ENCODE measurements at places on chromosomes 5 and 9.

- DNase-seq = no peak
These were observed 46.1 kb downstream of the RASGRF2 start for GRCh38 chr5:81006231-81006630.

- no peak for DNase-seq
These were observed 49.2 kb upstream of the CPLX2 start for GRCh38 chr5:175822225-175822624.

GRCh38 chr5:72673623-72674022, 142.8 kb upstream of the TNPO1 start:
- DNase-seq = no peak

- no peak for DNase-seq
These were observed 14.3 kb upstream of the GPX3 start for GRCh38 chr5:151005950-151006576.

- DNase-seq = no peak
These were observed 26.6 kb upstream of the CRB2 start for GRCh38 chr9:123329329-123329955.

GRCh38 chr9:101527066-101527465, 6.6 kb upstream of the RNF20 start:
- DNase-seq = no peak

DNA sequence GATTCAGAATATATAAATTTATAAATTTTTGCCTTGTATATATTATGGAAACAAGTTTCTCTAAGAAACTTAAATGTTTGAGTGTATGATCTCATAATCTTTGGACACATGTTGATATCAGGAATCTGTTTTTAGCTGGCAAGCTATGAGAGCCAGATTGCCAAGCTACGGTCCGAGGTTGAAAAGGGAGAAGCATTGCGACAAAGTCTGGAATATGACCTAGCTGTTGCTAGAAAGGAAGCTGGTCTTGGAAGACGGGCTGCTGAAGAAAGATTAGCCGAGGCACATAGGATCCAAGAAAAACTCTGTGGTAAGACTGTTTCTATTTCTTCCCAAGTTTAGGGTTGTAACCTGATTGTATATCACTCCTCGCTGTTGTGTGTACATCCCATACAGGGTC, 25.9 kb downstream of the CCDC171 start:
- no peak for DNase-seq

GRCh38 chr5:34550247-34550646, 105.9 kb upstream of the RAI14 start:
- DNase-seq = no peak

GRCh38 chr9:26870292-26870691, 22.3 kb downstream of the CAAP1 start:
- DNase-seq = no peak

GRCh38 chr9:127058011-127058644, 64.3 kb downstream of the ANGPTL2 start:
- no peak for DNase-seq

GRCh38 chr5:100546001-100546400, 10.8 kb downstream of the FAM174A start:
- DNase-seq = no peak

DNA sequence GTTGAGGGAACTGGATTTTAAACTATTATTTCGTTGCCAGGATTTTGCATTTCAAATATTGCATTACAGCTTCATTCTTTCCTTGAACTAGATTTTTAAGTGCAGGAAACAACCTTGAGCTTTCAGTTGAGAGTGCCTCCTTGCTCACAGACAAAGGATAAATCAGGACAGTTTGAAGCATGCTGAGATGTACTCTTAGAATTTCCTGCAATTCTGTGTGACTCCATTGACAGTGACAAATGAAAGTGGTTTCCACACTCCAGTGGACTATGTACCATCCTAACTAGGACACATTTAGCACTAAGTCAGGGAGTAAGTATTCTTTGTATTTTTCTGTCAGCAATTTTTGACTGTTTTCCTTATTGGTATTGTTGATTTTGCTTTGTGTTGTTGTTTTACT, 100.0 kb upstream of the PLCXD3 start:
- no peak for DNase-seq

GRCh38 chr9:27339661-27340284, 42.8 kb upstream of the EQTN start:
- no peak for DNase-seq

GRCh38 chr9:127505396-127506116, 54.2 kb downstream of the LRSAM1 start:
- DNase-seq = no peak

GRCh38 chr9:128505414-128505765, 871 bp downstream of the GLE1 start:
- no peak for DNase-seq

DNA sequence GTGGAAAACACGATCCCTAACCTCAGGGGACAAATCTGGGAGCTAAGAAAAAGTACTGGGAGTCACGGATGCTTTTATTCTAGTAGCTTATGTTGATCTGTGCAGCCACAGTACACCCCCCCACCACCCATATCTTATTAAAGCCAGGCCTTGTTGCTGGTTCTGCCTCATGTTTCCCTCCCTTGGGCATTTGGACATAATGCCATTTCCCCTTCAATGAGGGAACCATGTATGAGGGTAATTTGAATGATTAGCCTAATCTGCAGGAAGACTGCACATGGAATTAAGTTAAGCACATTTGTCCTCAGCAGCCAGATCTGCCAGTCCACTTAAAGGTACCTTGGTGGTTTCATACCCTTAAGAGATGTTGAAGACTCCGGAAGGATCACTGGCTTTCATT, 102.0 kb downstream of the ARHGAP26 start:
- DNase-seq = no peak

- no peak for DNase-seq
These were observed 135.7 kb upstream of the PHYKPL start for GRCh38 chr5:178368274-178368673.

DNA sequence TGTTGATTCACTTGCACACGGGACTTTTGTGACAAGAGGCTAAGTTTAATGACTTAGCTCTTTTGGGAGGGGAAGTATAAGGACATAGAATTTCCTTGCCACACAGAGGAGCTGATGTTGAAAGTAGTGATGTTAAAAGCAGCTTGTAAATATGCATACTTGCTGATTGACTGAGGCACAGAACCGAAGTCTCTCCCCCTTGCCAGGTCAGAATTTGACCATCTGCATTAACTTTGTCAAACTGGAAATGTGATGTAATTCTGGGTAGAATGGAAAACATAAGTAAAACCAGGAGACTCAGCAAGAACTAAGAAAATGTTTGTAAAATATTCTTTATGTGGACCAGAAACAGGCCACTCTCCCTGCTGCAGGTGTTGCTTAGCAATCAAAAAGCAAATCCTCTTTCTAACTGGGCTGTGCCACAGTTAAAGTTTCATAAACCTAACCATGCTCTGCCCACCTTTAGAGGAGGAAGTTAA, 284.2 kb downstream of the NR3C1 start:
- DNase-seq = no peak

- no peak for DNase-seq
These were observed 157.0 kb upstream of the PPP1R2B start for GRCh38 chr5:156693113-156693512.

- no peak for DNase-seq
These were observed 684 bp upstream of the MED7 start for GRCh38 chr5:157143127-157143971.

DNA sequence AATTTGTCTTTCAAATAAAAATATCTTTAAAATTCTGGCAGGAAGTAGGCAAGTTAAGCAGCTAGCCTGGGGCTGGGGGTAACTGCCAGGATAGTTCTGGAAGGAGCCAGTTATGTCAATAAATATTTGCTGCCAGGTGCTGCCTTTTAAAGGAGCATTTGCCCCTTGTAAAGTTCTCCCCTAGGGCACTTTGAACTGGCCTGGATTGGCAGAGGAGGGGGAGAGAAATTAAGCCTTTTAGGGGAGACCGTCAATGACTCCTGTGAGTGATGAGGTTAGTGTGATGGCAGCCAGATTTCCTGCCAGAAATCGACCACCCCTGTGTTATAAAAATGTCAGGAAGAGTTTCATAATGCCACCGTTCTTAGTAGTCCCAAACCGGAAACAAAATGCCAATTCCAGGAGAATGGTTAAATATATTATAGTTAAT, 89.8 kb upstream of the ELL2 start:
- DNase-seq = no peak

DNA sequence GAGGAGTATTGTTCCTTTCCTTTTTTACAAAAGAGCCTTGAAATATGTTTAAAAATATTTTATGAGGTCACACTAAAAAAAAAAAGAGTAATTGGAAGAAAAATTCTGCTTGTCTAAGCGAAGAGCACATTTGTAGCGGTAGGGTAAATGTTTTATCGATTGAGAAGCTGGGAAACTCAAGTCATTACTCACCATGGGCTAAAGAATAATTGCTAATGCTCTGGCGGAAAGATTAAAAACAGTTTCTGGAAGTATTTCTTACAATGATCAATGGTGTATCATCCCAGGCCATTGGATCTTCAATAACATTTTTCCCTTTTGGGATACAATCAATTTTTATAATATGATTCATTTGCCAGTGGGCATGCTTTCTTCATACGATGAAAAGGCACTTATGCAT, 450.0 kb downstream of the RASEF start:
- DNase-seq = no peak

GRCh38 chr5:75405296-75405695, 68.3 kb downstream of the HMGCR start:
- DNase-seq = no peak

DNA sequence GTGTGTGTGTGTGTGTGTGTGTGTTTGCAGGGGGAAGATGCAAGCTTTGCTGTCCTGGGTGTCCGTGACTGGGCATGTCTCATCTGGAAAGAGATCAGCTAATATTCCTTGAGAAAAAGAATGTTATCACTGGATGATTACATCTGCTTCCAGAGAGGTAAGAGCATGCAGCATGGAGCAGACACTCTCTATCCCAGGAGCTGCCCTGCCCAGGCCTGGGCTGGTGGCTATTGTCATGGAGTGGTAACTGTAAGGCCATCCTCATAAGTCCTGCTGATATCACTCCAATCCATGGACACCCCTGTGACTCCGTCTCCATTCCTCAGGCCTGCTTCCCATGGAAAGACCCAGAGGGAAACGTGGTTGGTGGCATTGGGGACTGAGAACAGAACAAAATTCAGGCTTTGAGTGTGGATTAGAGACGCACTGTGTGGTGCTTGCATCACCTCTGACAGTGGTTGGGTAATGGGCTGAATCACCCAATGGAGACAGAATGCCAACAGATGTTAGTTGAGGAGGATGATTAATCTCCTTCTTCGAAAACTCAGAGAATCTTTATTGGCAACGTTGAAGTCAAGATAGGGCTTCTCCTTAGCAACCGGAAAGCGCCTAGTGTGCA, 52.0 kb upstream of the KCNIP1 start:
- no peak for DNase-seq

- DNase-seq = no peak
These were observed 90.0 kb upstream of the ITGA2 start for GRCh38 chr5:52898961-52899680.

DNA sequence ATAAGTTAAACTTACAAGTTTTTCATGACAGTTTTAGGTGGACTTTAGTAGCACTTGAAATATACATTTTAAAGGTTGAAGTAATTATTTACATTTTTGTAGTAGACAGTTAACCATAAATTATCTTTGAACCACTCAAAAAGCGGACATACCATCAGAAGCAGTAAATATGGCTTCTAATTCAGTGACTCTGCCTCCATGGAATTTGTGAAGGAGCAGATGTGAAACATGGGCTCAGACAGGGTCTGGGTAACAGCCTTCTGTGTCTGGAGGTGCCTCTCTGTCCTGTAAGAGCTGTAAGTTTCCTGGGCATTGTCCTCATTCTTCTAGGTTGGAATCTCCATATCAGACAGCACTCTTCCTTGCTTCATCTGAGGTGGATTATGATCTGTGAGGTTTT, 12.4 kb downstream of the RLN2 start:
- no peak for DNase-seq

DNA sequence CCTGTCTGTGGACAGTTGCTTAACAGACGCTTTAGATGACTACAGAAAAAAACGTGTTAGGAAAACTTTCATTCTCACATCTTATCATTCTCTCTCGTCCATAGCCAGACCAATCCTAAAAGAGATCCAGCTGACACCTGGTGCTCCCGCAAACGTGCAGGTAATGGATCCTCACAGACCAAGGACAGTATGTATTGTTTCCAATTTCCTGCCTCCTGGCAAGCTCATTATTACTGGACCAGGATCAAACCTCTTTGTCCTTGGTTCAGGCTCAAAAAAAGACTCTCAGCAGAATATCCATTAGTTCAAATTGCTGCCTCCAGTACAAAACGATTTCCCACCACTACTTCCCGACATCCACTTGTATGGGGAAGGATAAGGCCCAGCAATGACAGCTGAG, 62.4 kb downstream of the SERINC5 start:
- no peak for DNase-seq

- no peak for DNase-seq
These were observed 116.5 kb upstream of the MSX2 start for GRCh38 chr5:174607916-174608315.

DNA sequence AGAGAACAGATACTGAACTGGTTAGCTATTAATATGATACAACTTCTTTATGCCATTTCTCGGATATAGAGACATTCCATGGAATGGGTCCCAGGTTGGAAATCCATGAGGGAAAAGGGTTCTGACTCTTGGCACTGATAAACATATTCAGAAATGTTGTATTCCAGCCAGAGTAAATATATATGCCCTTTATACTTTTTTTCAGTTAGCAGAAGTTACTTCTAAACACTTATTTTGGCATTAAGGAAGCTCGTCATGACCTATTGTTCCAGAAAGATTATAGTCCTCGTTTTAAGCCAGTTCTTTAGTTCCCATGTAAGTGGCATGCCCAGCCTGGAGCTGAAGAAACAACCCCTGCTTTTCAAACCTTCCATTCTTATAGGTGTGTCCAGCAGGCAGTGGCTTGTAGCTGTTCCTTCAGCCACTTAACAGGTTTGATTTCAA, 181.6 kb downstream of the CD180 start:
- no peak for DNase-seq

DNA sequence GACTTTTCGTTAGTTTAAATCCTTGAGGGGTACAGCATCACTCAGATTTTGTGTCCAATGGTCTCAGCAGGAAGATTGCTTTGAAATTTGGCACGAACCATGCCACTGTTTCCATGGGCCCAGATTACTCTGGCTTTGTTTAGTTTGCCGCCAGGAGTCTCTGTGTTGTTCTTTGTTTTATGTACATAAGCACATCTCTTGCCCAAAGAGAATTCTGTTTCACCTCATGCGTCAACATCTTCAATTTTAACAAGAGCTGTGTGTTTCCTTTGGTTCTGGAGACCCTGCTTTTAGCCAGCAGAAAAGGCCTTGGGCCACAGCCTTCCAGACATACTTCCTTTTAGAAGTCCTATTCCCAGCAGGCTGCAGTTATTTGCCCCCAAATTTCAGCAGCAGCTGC, 62.4 kb downstream of the TNPO1 start:
- no peak for DNase-seq

DNA sequence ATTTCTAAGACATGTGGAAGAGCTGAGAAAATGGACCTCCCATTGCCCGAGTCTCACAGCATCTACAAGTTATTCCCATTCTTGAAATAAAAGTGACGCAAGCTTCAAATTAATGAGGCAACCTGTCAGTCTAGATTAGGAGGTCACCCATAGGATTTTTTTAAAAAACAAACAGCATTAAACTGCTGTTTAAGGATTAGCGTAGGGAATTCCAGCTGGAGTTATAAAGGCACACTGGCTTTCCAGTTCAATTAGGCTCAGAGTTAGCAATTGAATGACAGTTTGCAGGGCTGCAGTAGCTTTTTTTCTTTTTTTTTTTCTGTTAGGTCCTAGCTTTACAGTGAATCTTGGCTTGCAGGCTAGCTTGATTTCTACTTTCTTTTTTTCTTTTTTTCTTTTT, 16.2 kb downstream of the PRKACG start:
- DNase-seq = no peak
